Activated CD4-positive, alpha-beta T cell treated with anti-CD3 and anti-CD28 coated beads, Interleukin-2, amount 10 ng/mL, durations not matched to agents 7 days and 5 days (primary cell): ENCODE measurements at places on chromosomes 2 and 18. TPM values are rescaled to one million over a fixed set of nuclear protein-coding genes. Genes with fewer than 3 reads are reported as not detected.

The DSC3 gene
- total RNA-seq, result not detected

The PROKR1 gene
- total RNA-seq, result not detected

The KCNIP3 gene
- not detected for total RNA-seq

The CIB4 gene
- total RNA-seq, result not detected

The CHRND gene
- not detected for total RNA-seq

The SP140 gene
- total RNA-seq, result 58.8 TPM

The C18orf63 gene
- total RNA-seq, result not detected

The ERMN gene
- total RNA-seq, result 2.7 TPM

The CAPN14 gene
- total RNA-seq, result 0.10 TPM

The GPR75 gene
- total RNA-seq, result 2.6 TPM

The PRADC1 gene
- 13.7 TPM for total RNA-seq

The PFN4 gene
- total RNA-seq, result not detected

The CFC1B gene
- total RNA-seq, result not detected

The ALLC gene
- total RNA-seq, result not detected

The C2orf72 gene
- not detected for total RNA-seq
